ENCODE measurements at places on chromosomes 16 and 17.

GRCh38 chr17:28577466-28577824, 750 bp upstream of the ALDOC start:
- DNase-seq, result no peak

GRCh38 chr16:27745348-27745747, 195.4 kb downstream of the KATNIP start:
- no peak for DNase-seq

DNA sequence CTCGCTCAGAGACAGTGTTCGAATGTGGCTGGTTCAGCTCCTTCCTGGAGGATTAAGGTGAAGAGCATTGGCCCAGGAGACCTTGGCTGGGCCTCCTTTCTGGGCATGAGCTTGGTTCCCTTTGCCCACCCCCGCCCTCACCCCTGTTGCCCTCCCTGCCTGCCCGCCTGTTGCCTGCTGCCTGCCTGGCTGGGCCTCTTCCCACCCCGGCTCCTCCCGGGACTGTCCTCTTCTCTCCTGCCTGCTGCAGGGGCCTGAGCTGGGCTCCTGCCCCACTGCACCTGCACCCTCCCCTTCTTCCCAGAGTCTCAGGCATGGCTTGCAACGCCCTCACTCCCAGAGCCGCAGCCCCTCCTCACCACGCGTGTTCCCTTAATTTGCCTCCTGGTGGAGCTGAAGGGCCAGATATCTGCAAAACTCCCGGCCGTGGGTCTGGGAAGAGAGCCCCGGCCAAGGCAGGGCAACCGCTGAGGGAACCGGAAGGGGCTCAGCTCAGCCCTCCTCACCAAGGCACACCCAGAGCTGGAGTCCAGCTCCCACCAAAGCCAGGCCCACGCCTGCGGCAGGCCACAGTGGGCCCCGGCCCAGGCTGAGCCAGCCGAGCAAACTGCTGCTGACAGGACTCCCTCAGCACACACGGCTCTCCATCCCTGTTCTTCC, 31.2 kb downstream of the MNT start:
- no peak for DNase-seq

DNA sequence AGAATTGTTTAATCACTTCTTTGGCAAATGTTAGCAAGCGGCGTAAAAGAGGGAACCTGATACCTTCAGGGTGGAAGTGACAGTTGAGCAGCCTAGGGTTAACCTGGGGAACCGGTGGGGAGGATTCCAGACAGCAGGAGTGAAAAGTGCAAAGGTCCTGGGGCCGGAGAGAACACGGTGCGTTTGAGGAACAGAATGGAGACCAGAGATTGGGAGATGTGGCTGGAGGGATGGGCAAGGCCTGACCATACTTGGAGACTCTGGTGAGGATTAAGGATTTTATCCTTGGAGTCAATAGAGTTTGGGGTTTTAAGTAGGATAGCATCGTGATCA, 2.3 kb upstream of the ZNF500 start:
- DNase-seq, result no peak

DNA sequence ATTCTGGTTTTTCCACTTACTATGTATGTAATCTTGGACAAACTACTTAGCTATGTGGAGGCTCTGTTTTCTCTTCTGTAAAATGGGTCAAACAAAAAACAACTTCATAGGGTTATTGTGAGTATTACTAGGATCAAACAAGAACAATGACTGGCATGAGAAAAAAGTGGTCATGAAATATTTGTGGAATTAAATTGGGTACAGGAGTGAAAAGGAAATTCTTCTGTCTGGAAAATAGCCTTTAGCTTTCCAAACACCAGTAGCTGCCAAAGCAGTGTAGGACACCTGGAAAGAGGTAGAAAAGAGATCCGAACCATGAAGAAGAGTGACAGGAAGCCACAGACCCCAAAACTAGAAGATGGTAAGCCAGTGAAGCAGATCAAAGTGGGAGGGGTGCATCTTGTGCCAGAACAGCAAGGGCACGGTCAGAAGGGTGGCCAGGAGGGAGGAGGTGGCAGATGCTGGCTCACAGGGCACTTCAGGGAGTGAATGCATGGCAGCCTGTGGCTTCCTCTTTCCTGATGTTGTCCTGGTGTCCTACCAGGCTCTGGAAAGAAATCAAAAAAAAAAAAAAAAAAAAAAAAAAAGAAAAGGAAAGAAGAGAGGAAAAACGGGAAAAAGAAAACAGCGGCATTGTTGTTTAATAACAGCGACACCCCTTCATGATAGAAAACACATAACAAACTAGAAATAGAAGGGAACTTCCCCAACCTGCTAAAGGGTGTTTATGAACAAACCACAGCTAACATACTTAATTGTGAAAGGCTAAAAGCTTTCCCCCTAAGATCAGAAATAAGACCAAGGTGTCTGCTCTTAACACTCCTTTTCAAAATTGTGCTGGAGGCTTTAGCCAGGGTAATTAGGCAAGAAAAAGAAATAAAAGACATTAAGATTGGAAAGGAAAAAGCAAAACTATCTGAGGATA, 67.9 kb downstream of the PCTP start:
- DNase-seq, result no peak

DNA sequence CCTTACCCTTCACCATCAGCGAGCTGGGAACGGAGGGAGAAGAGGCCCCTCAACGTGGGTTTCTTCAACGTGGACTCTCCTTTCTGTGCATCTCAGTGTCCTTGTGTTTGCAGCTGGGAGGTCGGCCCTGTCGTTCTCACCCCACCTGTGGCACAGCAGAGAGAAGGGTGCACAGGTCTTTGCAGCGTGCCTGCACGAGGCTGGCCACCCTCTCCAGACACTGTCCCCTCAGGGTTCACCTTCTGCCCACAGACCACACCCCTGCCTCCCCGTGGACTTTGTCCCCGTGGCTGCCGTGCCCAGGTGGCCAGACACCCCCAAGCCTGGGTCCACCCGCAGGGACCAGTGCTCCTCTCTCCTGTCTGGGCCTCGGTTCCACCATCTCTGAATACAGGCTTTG, 7.3 kb upstream of the WDR45B start:
- no peak for DNase-seq

- no peak for DNase-seq
Measured at GRCh38 chr16:63629272-63629671, 1492.6 kb downstream of the CDH11 start.

GRCh38 chr17:80457236-80457856, 19.1 kb downstream of the NPTX1 start:
- no peak for DNase-seq

- DNase-seq, result no peak
Measured at GRCh38 chr16:65559846-65560245, 438.0 kb upstream of the CDH11 start.

DNA sequence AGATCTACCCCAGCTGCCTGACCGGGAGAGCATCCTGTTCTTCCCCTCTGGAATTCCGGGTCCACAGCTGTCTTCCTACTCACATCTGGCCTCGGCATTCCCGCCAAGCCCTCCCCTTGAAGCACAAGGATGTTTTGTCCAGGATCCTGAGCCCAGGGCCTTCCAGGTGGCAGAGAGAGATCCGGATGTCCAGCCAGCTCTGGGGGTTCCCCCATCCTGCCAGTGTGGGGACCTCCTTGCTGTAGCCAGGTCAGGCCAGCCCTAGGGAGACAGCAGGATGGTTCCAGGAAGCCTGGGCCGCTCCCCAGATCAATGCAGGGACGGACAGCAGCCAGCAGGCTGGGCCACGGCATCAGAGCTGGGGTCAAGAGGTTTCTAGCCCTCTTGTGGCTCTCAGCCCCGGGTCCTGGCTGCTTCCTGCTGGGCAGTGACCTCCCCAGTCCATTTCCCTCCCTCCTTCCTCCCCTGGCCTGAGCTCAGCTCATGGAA, 55.3 kb downstream of the SOCS3 start:
- DNase-seq, result no peak

DNA sequence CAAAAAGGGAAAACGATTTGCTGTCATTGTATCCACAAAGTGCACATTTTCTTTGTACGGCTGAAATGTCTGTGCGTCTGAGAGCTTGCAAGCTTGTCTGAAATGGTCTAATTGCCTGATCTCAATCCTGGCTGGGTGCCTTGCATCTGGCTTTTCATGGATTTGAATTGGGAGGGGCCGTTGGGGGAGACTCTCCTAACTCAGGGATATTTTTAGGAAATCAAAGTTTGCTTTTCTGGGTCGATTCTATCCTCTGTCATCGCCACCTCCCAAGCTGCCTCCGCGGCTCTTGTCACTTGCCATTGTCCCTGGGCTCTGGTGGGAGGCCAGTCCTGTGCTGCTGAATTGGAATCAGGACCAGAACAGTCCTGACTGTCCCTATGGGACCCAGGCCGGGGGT, 33.3 kb upstream of the MGAT5B start:
- no peak for DNase-seq

DNA sequence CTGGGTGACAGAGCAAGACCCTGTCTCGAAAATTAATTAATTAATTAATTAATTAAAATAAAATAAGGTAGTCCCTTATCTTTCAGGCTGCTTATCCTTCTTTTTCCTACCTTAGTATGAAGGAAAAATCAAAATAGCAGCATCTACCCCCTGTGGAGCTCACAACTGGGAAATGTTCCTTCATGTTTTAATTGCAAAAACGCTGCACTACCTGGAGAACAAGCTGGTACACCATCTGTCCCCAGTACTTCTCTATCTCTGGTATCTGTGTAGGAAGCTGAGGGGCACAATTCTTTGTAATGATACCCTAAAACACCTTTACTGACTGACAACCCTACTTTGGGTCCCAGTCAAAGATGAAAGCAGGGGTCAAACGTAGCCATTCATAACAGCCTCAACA, 55.1 kb upstream of the MNT start:
- no peak for DNase-seq

DNA sequence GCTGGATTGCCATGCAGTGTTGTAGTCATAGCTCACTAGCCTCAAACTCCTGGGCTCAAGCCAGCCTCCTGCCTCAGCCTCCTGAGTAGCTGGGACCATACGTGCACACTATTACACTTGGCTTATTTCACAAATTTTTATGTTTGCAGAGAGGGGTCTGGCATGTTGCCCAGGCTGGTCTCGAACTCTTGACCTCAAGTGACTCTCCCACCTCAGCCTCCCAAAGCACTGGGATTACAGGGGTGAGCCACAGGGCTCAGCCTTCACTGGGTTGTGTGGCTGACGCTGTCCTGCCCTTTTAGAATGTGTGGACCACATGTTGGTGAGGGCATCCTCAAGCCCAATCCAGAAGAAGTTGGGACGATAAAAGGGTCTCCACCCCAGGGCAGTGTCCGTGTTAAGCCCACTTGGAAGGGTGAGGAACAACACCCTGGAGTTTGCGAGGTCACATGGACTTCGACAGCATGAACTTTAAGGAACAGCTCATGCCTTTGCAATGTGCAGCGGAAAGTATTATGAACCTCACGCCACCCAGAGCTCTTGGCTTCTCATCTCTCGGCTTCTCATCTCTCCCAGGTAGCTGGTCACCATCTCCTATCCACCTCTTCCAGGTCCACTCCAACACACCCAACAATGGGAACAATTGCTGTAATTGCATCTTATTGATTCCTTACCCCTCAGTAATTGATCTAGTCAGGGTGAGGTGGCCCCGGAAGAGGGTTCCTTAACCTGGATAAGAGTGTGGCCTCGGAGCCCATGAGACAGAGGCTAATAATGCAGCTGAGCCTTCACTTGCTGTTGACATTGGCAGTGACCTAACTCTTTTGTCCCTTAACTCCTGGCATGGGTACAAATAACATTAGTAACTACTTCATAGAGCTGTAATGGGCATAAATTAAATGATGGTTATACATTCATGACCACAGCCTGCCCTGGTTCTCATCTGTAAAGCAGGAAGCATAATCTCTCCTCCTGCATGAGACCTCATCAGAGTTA, 6.7 kb downstream of the FOXL1 start:
- no peak for DNase-seq

DNA sequence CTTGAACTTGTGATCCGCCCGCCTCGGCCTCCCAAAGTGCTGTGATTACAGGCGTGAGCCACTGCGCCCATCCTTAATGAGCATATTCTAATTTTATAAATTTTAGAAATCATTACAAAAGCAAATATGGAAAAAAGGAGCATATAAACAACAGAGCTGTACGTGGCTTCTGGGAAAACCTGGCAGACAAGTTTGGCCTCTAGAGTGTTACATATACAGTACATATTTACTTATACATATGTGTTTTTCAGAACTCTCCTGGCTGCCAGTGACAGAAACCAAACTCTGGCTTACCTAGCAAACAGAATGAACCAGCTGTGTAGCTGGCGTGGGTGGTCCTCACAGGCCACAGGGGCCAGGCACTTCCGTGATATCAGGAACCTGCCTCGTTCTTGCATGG, 10.1 kb downstream of the DRC3 start:
- DNase-seq, result no peak

DNA sequence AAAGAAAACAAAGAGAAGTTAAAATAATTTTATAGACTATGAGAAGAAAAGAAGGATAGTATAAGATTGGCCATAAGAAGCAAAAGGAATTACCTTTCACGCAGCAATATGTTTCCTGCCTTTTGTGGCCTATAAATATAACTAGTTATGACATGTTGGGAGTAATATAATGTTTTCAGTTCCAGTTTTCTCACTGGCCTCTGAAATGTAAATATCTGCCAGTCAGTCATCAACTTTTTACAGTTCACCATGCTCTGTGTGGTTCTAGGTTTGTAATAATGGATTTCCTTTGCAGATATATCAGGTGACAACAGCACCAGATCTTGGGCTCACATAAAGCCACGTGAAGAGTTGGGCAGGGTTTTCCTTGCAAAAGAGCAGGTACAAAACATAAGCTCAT, 94.3 kb downstream of the ABCA8 start:
- DNase-seq, result no peak

DNA sequence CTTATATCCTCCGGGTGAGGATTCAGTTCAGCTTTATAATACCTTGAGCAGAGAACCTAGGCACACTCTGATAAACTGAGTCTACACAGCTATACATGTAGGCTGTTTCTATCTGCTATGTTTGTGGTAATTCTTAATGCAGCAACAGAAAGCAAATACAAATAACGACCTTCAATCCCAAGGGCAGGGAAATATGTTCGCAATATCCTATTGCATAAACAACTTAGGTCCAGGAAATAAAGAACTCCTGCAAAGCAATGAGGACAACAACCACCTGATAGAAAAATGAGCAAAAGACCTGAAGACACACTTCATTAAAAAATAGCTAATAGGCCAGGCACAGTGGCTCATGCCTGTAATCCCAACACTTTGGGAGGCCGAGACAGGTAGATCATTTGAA, 213.3 kb downstream of the CPPED1 start:
- DNase-seq, result no peak

DNA sequence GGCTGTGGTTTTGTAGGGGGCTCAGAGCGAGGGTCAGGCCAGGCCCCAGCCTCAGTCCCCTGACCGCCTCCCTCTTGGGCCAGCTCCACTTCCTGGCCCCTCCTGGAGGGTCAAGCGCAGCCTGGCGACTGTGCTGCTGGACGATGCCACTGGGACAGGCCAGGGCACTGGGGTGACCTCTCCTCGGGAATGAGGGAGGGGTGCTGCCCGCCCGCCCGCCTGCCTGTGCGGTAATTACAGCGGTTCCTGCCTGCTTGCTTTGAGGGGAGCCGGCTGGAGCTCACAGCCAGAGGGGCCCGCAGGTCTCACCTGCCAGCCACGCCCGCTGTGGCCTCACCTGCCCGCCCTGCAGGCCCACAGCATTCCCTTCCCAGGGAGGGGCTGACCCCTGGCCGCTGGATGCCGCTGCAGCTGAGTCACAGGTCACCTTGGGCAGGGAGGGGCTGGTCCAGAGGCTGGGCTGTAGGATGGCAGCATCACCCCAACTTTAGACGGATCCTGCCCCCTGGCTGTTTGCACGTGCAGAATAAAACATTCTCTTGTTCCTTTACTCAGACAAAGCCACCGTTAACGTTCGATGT, 76.7 kb upstream of the CBX4 start:
- no peak for DNase-seq
